Thymus (tissue), 14 donors: ENCODE measurements at places on chromosomes 3 and 15. TPM values are rescaled to one million over a fixed set of nuclear protein-coding genes. Genes with fewer than 3 reads are reported as not detected.

GRCh38 chr3:103440539-103441203 is 1005.9 kb downstream of the ZPLD1 start:
- DNase-seq, result no peak

DNA sequence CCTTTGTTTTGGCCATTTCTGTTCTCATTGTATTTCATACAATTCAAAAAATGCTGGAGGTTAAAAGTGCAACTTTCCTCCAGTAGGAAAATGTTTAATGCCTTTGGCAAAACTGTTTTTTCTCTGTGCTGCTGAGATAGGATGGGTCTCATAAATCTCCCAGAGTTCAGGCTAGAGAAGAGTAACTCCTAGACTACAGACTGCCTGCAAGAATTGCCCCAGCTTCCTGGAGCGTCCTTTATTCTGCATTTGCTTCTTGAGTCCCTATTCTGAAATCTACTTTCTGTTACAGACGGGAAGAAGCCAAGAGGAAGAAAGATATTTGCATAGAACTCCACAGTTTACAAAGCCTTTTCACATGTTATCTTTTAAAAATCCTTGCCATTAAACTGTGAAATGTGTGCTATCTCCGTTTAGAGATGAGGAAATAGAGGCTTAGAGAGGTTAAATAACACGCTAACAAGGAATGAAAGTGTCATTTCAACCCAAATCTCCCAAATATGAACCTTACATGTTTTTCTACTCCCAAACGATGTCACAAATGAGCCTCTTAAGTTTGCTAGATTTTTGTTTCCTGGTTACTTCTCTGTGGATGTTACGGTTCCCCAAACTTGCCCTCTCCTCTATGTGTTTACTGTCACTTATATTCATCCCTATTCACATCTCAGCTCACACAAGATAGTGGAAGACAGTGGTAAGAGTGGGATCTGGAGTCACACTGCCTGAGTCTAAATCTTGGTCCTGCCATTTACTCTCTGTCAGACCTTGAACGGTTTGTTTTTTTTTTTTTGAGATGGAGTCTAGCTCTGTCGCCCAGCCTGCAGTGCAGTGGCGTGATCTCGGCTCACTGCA is 17.4 kb downstream of the NANOGP8 start:
- no peak for DNase-seq

PROS1 gene
- total RNA-seq, result 2.7 TPM

HRG gene
- total RNA-seq, result not detected

DNA sequence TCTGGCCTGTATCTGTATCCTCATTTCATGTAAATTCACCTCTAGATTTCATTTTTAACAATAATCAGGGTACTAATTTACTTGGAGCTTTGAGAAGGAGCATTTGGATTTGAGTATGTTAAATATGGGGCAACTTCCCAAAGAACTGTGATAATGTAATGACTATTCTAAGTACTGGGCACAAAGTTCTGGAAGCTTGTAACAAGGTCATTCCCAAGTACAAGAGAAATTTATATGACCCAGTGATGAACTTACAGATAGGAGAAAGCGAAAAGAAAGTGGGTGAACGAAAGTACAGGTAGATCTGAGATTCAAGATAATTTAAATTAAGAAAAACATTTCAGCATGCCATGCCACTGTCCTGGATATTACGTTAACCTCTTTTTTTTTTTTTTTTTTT is 93.8 kb downstream of the MYO5A start:
- no peak for DNase-seq

STRIT1 gene
- not detected for total RNA-seq

GRCh38 chr3:156575641-156576040 is 20.7 kb upstream of the SSR3 start:
- DNase-seq, result no peak

DNA sequence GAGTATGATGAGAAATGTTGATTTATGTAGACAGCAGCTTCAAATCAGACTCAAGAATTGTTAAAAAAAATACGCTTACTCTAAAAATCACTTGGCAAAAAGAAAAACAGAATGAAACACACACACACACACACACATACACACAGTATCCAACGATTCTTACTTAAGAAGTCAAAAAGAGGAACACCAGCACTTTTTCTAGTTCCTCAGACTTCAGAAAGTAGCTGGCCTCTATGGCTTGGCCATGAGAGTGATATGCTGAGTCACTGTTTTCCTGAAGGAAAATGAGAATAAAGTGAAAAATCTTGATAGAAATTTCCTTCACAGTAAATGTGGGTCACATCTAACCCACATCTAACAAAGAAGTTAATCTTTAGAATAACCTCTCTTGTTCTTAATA is 22.1 kb downstream of the CNTN3 start:
- no peak for DNase-seq

GRCh38 chr3:174331095-174331800 is 527.9 kb upstream of the NAALADL2 start:
- no peak for DNase-seq

DNA sequence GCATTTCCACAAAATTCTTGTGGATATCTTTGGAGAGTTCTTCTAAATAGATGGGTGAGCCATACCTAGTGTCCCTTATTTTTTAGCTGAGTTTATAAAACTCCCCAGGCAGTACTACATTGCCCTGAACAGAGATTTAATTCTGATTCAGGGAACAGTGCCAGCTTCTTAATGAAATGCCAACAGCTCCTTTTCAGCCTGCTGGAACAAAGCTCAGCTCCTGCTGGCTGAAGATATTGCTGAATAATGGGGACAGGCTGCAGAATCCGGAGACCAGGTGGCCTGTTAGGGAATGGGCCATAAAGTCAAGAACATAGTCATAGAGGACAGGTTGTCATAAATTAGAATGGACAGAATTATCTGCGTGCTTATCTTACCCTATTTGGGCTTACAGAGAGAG is 8.9 kb downstream of the HGD start:
- DNase-seq, result no peak

- no peak for DNase-seq
These were observed 11.9 kb downstream of the ARIH2 start for GRCh38 chr3:48930590-48930989.

- DNase-seq, result no peak
These were observed 131.3 kb downstream of the TJP1 start for GRCh38 chr15:29690765-29691475.

DNA sequence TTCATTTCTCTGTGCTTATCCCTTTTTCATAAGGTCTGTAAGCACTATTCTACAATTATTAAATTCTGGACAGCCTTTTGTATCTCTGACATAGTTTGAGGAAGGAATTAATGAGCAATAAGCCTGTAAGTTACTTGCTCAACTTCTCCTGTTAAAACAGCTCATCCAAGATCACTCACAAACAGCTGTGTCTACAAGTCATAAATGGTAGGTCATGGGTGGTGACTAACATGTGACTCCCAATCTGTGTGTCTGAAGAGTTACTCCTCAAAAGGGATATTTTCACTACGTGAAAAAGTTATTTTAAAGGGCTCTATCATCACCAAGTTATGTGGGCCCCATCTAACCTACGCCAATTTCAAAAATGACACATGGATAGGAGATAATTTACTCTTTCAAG is 145.2 kb upstream of the CBLB start:
- DNase-seq, result no peak

DNA sequence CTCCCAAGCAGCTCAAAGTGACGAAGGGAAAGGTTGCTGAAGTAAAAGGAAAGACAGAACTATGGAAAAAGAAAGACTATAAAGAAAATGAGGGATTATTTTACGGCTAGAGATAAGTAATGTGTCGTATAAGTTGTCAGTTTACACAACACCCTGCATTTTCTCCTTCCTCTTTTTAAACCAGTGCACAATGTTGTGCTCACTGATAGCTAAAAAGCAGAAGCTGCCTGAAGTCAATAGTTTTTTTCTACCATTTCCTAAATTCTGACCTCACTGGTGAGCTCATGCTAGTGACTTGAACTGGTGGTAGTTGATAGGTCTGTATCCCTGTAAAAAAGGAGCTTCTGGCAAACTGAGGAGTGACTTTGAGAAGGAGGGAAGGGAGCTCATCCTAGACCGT is 368.6 kb upstream of the GBE1 start:
- DNase-seq, result no peak

DNA sequence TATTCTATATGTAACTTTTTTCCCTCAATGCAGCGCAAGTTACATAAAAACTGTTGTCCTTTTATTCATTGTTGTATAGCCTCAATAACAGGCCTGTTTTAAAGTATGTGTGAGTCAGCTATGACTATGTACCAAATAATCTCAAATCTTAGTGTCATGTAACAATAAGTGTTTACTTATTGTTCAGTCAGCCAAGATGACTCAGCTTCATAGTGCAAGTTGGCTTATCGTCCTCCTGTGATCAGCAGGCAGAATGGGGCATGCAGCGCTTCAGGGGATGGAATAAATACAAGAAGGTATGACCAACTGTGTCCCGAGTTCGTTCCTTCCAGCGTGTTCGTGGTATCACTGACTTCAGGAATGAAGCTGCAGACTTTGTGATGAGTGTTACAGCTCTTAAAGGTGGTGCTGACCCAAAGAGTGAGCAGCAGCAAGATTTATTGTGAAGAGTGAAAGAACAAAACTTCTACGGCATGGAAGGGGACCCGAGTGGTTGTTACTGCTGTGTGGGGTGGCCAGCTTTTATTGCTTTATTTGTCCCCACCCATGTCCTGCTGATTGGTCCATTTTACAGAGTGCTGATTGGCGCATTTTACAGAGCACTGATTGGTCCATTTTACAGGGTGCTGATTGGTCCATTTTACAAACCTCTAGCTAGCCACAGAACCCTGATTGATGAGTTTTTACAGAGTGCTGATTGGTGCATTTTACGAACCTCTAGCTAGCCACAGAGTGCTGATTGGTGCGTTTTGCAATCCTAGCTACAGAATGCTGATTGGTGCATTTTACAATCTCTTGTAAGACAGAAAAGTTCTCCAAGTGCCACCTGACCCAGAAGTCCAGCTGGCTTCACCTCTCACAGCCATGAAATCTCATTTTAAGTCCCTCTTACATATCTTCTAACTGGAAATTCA is 1016.0 kb downstream of the MCTP2 start:
- no peak for DNase-seq

GRCh38 chr15:101025896-101026631 is 106.9 kb downstream of the LRRK1 start:
- DNase-seq, result no peak

DNA sequence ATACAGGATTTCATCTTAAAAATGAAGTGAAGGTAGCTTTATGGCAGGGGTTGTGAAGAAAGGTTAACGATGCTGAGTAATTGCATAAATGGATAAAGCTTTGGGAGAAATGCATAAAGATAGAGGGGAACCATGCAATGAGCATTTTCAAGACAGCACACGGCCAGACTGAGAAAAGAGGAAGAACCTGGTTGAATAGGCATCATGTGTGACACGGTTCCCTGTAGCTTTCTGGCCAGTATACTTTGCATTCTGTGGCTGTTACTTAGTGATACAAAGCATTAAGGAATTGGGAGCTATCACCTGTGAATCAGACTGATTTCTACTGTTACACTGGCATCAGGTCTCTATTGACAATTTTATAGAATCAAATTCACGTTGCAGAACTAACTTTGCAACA is 33.3 kb downstream of the NR2C2 start:
- no peak for DNase-seq

- DNase-seq, result no peak
These were observed 40.6 kb downstream of the TNK2 start for GRCh38 chr3:195867631-195868335.

GOLGA6D gene
- 0.05 TPM for total RNA-seq

- DNase-seq, result no peak
These were observed 219.4 kb upstream of the STRIT1 start for GRCh38 chr3:155512867-155513261.

GUCA1C gene
- not detected for total RNA-seq

TRH gene
- 0.52 TPM for total RNA-seq

- DNase-seq, result no peak
These were observed 377.1 kb upstream of the PROK2 start for GRCh38 chr3:72161881-72162595.

- no peak for DNase-seq
These were observed 551.9 kb downstream of the EDEM1 start for GRCh38 chr3:5739299-5739935.

DNA sequence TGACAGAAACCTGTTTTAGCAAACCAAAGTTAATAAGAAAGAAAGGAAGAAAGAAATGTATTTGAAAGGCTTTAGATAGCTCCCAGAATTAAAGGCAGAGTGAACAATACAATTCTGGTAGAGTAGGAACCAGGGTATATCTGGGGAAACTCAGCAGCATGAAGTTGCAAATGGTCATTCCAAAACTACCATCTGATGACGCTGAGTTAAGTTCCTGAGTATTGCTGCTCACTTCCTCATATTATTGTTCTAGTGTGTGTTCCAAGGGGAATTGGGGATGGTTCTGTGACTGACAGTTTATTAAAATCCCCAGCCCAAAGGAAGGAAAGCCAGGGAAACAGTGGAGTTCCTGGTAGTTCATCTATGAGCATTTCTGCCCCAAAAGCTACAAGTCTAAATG is 88.3 kb upstream of the FRMD4B start:
- no peak for DNase-seq

FGF12 gene
- total RNA-seq, result 0.19 TPM

DNA sequence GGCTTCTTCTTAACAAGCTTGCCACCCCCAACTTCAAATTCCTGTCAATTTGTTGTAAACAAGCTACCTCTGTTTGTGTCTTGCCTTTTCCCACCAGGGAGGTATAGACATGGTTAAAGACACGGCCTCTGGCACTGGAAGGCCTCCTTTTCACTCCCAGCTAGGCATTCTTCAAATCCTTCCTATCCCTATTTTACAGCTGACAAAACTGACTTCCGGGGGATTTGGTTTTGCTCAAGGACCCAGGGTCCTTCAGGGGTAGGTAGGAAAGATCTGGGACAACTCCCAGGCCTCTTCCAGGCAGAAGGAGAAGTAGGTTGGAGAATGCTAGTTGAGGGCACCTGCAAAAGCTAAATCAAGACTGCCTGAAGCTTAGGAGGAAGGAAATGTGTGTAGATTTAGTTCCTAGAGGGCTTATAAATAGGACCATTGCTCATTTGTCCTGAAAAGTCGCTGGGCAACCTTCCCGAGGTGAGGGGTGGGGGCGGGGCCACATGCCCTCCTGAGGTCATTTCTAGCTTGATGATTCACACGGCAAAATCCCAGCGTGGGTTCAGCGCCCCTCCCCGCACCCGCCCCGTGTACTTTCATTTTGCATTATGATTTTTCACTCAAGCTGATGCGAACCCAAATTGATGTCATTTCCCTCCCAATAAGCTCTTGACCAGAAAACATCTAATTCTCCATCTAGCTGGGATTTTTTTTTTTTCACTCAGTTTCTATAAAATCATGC is 365.5 kb downstream of the SHQ1 start:
- DNase-seq, result peak; percentile 11

- no peak for DNase-seq
These were observed 560.8 kb upstream of the RGMA start for GRCh38 chr15:93649691-93650235.

FANCD2OS gene
- not detected for total RNA-seq
